ENCODE measurements at places on chromosomes 6 and 20. TPM values are rescaled to one million over a fixed set of nuclear protein-coding genes. Genes with fewer than 3 reads are reported as not detected.

Gene TBX18
- not detected for total RNA-seq

Gene UBD
- total RNA-seq, result 3.1 TPM

Gene LY6G6D
- total RNA-seq, result not detected

Gene ATG5
- 41.4 TPM for total RNA-seq

Gene OOEP
- not detected for total RNA-seq
